ENCODE measurements at places on chromosomes 1 and 21.

DNA sequence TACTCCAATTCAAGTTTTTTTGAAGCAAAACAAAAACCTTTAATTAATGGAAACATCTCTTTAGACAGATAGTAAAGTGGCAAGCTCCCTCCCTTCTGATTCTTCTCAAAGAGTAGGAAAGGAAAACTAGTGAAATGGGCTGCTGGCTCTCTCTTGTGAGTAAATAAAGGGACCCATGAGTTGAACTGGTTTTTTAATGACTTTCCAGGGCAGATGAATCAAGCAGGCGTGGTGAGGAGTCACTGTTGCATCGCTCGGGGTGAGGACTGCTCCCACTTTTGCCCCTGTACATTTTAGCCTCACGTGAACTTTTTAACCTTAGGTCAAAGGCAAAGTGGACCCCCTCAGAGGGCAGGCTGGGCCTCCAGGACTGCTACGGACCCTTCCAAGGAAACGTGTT is 64.8 kb downstream of the ABCA4 start:
- DNase-seq: no peak

DNA sequence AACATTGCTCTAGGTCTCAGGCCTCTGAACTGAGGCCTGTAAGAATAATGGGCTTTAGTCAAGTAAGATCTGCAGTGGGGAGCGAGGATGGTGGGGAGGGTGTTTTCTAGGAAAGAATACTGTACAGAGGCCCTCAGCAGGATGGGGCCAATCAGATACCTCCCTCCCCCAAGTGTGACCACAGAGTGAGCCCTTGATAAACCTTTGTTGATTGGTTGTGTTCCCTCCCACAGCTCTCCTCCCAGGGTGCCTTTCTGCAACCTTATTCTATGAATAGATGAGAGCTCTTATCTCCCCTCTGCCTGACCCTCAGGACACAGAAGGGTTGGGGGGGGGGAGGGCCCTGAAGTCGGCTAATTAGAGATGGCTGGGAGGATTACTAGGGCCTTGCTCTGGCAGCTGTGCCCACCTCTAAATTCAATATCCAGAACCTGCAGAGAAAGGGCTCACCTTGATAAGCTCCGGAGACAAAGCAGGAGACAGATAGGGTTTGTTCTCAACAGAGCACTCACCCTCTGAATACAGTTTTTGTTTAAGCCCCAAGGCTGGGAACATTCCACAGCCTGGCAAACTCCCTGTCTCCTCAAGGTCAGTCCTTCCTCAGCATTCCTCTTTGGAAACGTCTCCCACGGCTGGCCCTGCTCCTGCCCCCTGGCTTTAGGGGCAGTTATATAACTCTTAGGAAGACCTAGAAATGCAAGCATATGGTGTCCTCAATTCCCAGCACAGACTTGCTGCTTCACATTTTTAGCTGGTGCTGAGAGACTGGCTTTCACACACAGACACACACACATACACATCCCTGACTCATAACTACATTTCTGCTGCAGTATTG is 42.9 kb downstream of the ATP1A1 start:
- DNase-seq: no peak

DNA sequence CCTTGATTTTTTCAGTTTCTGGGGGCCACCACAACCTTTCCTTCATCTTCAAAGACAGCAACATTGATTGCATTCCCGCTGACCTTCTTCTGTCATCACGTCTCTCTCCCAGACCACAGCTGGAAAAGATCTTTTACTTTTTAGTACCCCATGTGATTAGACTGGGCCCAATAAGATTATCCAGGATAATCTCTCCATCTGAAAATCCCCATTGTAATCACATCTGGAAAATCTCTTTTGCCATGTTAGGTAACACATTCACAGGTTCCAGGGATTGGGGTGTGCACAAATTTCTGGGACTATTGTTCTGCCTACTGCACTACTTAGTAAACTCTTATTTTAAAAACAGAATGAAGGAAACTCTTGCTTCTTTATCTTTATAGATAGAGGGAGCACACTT is 47.1 kb upstream of the INSL5 start:
- DNase-seq: no peak

GRCh38 chr1:87180682-87181081 is 148.0 kb upstream of the LMO4 start:
- no peak for DNase-seq

DNA sequence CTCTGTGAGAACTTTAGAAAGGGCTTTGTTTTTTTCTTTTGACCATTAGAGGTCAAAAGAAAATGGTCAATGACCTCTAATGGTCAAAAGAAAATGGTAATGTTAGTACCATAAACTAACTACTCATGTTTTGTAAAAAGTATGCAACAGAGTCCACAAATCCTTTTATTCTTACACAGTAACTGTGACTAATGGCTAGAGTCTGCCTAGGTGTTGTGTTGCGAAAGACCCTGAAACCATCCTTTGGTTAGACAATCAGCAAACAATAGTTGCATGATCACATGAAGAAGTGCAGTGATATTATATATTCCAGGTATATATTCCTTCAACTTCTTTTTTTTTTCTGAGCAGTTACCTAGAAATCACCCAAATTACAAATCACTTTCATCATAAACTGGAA is 40.9 kb downstream of the NEGR1 start:
- DNase-seq: no peak

- DNase-seq: no peak
These were observed 25.8 kb downstream of the RRP1 start for GRCh38 chr21:43815107-43815613.

- DNase-seq: no peak
These were observed 133.4 kb downstream of the PBX1 start for GRCh38 chr1:164692420-164692819.

- no peak for DNase-seq
These were observed 183.8 kb downstream of the LHX8 start for GRCh38 chr1:75317976-75318375.

DNA sequence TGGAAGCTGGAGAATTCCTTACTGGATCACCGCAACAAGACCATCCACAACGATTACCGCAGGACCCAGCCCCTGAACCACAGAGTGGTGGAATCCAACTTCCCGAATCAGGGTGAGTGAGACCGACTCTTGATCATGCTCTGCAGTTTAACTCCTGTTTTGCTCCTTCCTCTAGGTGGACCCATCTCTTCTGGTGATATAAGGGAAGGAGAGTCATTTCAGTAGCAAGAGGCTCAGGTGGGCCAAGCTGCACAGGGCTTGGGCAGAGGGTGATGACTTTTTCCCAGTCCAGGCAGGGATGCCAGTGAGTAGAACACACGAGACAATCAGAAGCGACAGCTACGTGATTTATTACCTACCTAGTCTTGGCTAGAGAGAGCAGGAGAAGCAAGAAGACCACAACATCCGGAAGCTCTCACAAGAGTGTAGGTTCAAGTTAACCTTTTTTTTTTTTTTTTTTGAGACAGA is 25.2 kb downstream of the CA6 start:
- DNase-seq: no peak

DNA sequence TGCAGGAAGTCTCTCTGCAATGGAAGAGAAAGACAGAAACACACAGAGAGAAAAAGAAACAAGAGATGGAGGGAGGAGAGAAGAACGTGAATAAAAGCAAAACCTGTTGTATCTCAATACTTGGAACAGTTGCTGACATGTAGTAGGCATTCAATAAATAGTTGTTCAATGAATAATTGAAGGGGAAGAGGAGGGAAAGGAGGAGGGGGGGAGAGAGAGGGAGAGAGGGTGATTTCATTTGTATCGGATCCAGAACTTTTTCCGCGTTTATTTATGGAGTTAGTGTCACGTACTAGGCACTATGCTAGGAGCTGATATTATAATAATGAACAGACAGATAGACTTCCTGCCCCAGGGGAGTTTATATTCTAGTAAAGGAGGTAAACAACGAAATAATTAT is 144.1 kb downstream of the OMA1 start:
- no peak for DNase-seq

GRCh38 chr1:90687747-90688146 is 29.4 kb downstream of the BARHL2 start:
- DNase-seq: no peak

- no peak for DNase-seq
These were observed 37.5 kb upstream of the TMEM61 start for GRCh38 chr1:54942976-54943375.

GRCh38 chr1:200473698-200474371 is 64.0 kb upstream of the ZNF281 start:
- no peak for DNase-seq

DNA sequence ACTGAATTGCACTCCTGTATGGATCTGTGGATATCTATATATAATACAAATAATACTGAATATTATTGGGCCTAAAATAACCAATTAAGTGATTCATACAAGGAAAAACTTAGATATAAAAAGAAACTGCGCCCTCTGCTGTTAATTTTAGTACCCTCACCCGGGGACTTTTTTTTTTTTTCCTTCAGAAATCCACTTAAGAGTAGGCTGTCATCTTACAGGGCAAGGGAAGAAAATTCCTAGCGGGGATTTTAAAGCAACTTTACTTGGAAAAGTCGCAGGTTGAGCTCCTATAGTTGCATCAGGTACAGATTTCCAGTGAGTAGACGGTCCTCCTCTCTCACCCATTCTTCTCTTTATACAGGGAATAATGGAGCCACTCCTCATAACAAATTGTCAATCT is 1.3 kb downstream of the NTNG1 start:
- no peak for DNase-seq

DNA sequence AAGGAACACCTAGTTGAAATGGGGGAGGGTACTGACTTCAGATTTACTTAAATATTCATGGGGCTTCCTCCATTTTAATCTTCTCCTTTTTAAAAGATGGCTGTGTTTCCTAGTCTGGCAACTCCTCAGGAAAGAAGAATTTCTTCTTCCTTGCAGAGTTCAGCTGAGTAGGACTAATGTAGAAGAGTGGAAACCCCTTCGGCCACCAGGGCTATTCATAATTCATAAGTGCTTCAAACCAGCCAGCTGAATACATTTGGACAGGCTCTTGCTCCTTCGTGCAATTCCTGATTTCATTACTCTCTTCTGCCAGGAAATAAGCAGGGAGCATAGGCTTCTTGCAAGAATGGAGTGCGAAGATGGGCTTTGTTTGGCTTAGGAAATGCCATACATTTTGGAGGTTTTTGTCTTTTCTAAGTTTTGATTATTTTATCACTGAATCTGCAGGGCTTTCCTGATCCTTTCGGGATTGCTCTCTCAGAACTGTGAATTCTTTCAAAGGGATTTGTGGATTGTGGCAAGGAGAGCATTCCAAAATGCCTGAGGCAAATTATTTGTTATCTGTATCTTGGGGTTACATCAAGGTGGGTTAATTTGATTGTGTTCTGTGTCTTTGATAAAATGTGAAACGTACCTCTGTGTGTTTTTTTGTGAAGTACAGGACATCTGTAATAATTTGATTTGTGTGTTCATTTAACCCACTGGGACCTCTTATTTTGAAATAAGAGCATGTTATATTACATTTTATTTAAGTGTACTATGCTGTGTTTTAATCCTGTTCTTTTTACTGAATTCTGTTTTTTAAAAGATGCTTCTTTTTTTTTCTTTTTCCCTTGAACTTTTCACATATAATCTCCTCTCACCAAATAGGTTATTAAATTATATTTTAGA is 179.4 kb upstream of the SGIP1 start:
- DNase-seq: no peak

DNA sequence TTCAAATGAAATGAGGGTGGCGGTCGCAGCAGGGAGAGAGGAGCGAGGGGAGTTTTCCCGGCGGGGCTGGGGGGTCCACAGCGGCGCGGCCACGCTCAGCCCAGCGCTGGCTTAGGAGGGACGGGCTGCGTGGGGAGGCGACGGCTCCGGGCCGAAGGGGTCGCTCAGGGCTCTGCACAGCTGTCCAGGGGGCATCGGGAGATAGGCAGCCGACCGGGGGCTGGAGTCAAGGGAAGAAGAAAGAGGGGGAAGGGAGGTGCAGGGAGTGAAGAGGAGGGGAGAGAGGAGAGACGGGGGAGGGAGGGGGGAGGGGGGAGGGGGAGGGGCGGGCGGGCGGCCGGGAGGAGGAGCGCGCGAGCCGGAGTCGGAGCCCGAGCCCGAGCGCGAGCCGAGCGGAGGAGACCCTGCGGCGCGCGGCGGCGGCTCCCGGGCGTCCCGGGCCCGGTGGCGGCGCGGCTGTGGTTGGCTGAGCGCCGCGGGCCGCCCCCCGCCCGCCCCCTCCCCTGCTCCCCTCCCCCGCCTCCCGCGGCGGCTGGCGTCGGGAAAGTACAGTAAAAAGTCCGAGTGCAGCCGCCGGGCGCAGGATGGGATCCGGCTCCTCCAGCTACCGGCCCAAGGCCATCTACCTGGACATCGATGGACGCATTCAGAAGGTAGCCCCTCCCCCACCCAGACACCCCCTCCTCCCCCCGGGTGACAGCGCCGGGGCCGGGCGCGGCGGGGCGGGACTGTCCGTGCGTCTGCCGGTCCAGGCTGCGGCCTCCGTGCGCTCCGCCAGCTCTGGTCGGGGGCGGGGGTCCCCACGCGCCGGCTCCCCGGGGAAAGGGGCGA is at the start of gene PDE9A:
Gene PDE9A (plus strand): TSS at position 391 of the 831 bp plus-strand sequence. CDS start 194 bp downstream, at position 585.
- no peak for DNase-seq

Data from T-helper 17 cell (primary cell).